MV-4-11 (cell line): ENCODE measurements at places on chromosomes 13 and 19.

DNA sequence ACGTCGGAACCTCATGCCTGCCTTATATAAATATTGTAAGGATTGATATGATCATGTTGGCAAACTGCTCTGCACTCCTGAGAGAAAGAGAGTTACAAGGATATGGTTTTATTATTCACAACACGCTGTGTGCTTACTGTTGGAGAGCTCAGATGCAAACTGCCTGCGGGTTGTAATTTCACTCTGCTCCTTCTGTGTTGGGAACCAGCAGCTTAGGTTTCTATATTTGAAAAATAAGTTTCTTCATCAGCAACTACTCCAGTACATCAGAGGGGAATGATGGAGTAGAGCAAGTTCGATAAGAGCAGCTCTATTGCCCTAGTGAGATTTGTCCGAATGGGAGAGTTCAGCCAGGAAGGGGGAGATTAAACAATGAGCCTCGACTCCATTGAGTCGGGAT lies 106.9 kb upstream of the UBL3 start:
- DNase-seq: no peak

DNA sequence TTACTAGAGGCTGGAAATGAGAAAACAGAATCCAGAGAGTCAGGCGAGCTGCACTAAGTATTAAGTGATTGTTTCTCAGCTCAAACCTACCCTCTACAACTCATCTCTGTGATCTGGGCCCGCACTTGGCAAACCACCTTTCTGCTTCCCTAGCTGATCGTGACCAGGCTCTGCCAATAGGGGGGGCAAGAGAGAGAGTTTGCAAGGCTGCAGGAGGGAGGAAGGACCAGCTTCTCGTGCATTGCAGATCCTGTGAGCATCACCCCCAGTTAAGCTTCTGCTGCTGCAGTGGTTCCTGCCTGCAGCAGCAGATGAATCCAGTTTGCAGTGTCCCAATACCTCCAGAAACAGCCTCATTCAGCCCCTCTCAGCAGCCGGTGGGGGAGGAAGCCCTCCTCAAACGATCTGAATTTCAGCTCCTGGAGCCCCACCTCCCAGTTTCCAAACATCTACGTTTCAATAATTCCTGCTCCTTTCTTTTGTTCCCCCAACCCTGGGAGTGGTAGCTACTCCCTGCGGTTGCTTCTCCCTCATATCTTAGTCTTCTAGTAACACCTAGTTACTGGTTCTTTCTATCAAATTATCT lies 20.0 kb downstream of the XRCC1 start:
- peak; percentile 78 for DNase-seq

GRCh38 chr13:41058295-41059070 lies 2.8 kb upstream of the WBP4 start:
- no peak for DNase-seq

DNA sequence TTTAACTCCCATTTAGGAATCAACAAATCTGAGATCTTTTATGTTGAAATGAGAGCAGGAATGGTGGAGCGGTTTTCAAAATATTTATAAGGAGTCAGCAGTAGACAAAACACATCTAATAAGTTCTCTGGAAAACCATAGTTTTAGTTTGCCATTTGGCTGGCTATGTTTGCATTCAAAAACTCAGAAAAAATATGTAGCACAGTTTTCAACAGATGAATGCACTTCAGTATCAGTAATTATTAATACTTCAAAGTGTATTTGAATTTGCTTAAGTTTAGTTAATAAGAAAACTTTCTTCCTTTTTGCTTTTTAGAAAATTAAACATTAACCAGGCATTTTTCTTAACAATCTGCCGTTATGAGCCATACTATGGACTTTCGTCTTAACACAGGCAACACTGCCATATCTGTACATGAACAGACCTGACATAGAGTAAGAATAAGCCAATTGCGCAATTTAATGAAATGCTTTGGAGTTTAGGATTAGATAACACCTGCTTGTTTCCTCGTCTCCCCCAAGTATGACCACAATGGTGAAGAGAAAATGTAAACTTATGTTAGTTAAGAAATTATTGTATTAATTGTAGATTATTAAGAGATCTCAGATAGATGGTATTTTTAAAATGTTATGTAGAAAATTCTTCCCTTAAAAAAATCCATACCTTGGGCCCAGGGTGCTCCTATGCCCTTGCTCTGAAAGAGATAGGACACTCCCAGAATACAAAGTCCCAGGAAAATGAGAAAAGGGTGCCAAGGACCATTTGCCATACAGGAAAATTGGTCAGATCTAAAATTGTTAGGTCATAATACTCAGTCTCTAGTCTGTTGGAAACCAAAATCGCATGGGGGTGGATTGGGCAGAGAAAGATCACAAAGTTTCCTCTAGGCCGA lies 552.3 kb upstream of the ARGLU1 start:
- no peak for DNase-seq

GRCh38 chr13:59409211-59409610 lies 754.5 kb downstream of the DIAPH3 start:
- no peak for DNase-seq

DNA sequence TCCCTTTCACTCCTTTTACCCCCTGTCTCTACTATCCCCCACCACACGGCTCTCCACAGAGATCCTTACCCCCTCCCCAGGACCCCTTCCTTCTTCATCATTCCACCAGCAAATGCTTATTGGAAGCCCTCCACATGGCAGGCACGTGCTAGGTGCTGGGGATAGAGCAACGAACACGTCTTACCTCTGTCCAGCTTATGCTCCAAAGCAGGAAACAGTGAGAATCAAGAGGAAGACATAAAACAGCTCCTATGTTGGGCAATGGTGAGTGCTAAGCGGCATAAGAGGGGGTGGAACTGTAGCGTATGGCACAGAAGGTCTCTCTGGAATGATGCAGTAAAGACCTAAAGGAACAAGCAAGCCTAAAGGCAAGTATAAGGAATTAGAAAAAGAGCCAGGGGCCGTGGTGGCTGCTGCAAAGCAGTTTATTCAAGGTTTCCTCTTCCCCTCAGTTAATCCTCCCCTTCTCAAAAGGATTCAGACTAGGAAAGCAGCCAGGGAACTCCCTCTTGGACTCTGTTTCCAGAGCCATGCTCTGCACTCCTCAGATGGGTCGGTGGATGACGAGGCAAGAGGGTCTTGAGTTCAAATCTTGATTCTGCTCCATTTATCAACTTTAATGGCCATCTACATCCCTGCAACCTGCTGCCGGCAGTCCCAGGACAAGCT lies 289.4 kb downstream of the FOXO1 start:
- peak; percentile 49 for DNase-seq

- peak; percentile 27 for DNase-seq
These were observed 23.0 kb downstream of the PAN3 start for GRCh38 chr13:28161370-28161769.

DNA sequence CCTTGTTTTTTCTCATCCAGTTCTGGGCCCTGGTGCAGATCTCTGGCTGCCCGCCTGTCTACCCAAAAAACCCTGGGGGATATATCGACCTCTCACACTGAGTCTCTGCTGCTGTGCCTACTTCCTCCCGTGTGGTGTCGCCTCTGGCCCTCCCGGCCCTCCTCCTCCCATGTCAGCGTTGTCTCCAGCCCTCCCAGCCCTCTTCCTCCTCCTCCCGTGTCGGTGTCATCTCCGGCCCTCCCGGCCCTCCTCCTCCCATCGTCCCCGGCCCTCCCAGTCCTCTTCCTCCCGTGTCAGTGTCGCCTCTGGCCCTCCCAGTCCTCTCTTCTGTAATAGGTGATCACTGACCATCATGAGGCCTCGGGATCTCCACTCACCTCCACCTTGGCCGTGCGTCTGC lies 81.8 kb downstream of the GPR12 start:
- DNase-seq: no peak

DNA sequence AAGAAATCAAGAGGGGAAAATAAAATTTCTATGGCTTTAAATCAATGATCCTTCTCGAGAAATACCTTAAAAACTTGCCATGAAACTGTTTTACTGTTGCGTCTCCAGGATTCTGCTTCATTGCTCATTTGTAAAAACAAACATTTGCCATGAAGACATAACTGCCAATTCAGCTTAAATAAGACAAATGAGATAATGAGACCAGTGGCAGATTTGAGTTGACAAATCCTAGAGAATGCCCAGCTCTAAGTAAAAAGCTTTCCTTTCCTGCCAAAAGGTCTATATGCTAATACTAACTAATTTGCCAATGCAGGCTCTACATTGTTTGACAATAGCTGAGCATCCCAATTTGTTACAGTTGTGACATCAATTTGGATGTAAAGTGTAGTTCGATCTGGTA lies 400.5 kb upstream of the PCDH9 start:
- no peak for DNase-seq

DNA sequence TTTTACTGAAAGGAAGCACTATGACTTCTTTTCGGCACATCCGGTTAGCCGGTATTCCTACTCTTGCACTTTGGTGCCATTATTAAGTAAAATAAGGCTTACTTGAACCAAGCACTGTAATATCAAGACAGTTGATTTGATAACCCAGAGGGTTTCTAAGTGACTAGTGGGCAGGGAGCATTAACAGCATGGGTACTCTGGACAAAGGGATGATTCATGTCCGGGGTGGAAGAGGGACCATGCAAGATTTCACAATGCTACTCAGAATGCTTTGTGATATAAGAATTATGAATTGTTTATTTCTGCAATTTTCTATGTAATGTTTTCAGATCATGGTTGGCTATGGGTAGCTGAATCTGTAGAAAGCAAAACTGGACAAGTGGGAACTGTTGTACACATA lies 282.1 kb downstream of the TDRD3 start:
- DNase-seq: no peak

- peak; percentile 33 for DNase-seq
These were observed 25.8 kb upstream of the MAP3K10 start for GRCh38 chr19:40165362-40165937.

DNA sequence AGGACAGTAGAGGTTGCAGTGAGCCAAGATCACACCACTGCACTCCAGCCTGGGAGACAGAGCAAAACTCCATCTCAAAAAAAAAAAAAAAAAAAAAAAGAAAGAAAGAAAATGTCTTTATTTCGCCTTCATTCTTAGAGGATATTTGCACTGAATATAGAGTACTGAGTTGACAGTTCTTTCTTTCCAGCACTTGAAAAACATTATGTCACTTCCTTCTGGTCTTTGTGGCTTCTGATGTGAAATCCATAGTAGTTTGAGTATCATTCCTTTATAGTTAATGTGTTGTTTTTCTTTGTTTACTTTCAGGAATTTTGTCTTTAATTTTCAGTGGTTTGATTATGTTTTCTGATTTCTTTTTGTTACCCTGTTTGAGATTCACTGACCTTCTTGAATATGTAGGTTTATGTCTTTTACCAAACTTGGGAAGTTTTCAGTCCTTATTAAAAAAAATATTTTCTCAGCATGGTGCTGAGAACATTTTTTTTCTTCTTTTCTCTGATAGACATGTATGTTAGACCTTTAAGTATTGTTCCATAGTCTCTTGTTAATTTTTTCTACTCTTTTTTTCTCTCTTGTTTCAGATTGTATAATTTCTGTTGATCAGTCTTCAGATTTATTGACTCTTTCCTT lies 50.1 kb downstream of the PCCA start:
- DNase-seq: peak; percentile 29

GRCh38 chr13:25469169-25469525 lies 97.4 kb downstream of the ATP8A2 start:
- no peak for DNase-seq

DNA sequence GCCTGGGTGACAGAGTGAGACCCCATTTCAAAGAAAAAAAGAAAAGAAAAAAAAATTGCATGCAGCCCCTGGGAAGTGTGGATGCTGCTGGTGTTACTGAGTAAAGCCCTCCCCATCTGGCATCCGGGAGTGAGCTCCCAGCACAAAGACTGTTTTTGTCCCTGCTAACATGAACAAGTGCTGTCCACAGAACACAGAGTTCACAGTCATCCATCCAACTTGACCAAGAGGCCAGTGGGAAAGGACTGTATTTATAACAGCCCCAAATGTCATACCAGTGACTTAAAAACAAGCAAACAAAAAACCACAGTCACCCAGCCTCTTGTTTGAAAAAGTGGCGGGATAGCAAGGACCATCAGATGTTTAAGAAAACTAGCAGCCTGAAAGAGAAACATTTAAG lies 10.8 kb downstream of the FBXO17 start:
- no peak for DNase-seq

DNA sequence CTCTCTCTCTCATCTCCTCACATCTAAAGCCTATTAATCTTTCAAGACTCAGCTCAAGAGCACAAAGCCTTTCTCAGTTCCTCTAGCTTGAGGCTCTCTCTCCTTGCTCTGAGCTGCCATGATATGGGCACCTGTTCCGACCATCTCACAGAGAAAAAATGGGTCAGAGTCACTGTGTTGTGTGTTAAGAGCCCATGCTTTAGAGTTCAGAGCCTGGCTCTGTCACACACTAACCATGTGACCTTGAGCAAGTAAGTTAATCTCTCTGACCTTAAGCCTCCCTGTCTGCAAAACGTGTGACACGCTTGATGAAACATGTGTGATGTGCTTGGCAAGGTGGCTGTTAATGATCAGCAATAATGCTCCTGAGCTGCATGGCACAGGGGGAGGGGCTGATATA lies 245.2 kb downstream of the DLEU7 start:
- DNase-seq: no peak

DNA sequence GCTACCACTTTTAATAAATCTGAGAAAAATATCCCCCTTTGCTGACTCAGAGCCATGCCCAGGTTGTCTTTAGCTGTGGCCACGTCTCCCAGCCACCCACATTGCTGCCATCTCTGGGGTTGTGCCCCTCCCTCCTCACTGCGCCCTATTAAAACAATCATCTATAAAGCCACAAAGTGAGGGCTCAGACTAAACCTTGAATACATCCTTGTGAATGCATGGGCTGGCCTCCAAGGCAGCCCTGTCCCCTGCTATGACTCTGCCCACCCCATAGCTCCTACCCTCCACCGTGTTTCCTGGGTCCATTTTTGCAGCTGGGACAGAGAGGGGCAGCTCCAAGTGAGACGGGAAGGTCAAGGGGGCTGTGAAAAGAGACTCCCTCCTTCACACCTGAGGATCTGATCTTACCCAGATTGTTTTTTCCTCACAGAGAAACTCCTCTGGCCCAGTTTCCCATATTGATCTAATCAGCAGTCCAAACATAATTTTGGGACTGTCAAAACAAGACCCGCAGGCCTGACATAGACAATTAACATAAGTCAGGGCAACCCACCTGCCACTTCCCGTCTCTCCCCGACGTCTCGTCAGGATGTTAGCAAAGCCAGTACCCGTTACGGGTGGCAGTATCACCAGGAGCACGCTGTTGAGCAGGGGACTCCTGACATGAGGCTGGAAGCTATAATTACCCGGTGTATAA lies 199.0 kb downstream of the KATNAL1 start:
- no peak for DNase-seq
